M059J (cell line): ENCODE measurements at places on chromosomes 1 and 21. TPM values are rescaled to one million over a fixed set of nuclear protein-coding genes. Genes with fewer than 3 reads are reported as not detected.

DNA sequence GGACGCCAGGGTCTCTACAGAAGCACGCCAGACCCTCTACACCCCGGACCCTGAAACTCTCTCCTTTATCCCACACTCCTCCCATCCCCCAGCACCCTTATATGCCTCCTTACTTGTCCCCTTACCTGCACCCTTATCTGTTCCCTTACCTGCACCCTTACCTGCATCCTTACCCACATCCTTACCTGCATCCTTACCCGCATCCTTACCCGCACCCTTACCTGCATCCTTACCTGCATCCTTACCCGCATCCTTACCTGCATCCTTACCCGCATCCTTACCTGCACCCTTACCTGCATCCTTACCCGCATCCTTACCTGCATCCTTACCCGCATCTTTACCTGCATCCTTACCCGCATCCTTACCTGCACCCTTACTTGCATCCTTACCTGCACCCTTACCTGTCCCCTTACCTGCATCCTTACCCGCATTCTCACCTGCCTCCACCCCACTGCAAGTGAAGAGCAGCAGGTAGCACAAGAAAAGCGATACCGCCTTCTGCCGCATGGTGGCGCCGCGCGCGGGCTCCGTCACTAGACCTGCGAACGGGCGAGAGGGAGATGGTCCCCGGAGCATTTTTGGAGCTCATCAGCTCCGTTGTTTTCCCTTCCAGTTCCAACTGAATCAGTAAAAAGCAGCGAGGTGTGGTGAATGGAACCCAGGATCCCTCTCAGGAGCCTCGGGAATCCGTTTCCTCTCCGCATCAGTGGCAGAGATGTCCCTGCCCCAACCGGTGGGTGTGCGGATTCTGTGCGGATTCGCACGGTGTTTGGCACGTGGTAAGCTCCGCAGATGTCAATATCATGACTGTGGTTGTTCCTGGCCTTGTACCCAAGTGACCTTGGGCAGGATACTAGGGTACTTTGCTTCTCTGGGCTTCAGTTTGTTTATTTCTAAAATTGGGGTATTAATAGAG is 2.9 kb downstream of the IFI6 start:
- peak; percentile 43 for DNase-seq

GRCh38 chr1:39943471-39944290 is 11.3 kb upstream of the MFSD2A start:
- no peak for DNase-seq

GRCh38 chr21:20527731-20528460 is 470.3 kb upstream of the NCAM2 start:
- DNase-seq, result no peak

- DNase-seq, result no peak
Measured at GRCh38 chr1:7352364-7352763, 418.7 kb upstream of the VAMP3 start.

Gene HSPA6
- 0.15 and 0.44 TPM in 2 replicates for total RNA-seq

DNA sequence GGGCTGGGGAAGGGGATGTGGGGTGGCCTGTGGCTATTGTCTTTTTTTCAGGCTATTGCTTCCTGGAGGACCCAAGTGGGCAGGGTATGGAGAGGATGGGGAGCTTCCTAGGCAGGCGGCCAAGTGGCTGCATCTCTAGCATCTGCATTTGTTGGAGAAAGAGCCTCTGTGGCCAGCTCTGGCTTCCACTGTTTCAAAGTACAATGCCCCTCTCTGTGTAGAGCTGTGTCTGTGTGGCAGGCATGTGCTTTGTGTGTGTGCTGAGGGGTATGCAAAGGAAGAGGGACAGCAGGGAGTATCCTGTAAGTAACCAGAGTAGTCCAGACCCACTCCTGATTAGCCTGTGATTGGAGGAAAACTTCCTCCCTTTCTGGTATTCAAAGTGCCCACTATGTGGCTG is 40.6 kb downstream of the KCNA2 start:
- DNase-seq, result no peak

Gene AZIN2
- total RNA-seq, result 0.20 and 2.8 TPM in 2 replicates
